ENCODE measurements at places on chromosomes 13 and 19.

DNA sequence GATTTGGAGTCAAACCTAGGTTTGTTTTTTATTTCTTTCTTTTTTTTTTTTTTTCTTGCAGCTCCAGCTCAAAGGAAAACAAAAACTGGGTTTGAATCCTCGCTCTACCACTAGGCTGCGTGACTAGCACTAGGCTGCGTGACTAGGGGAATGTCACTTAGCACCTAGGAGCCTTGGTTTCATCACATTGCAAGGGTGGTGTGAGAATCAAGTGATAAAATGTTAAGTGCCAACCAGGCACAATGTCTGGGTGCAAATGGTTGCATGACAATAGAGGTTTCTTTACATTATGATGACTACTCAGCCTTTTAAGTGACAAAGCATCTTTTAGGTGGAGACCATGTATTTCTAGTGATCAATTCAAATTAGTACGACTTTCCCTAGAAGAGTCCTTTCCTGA lies 27.9 kb downstream of the RCBTB2 start:
- DNase-seq: no peak

GRCh38 chr13:35649162-35649561 lies 172.7 kb upstream of the MAB21L1 start:
- no peak for DNase-seq

GRCh38 chr19:40623403-40624251 lies 22.5 kb downstream of the LTBP4 start:
- peak; percentile 16 for DNase-seq

- no peak for DNase-seq
These were observed 14.1 kb downstream of the PLPP2 start for GRCh38 chr19:277131-277530.

DNA sequence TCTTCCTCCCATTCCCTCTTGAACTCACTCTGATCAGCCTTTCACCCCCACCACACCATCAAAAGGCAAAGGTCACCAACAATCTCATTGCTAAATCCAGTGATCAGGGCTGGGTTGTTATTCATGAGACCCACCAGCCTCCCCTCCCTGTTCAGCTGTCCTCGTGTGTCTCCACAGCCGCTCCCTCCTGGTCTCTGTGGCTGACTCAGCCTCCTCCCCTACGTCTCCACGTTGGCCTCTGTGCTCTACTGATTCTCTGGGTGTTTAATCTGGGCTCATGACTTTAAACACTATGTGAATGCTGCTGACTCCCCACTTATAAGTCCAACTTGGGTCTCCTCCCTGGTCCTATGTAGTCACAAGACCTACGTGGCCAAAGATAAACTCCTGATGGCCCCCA lies 38.9 kb downstream of the PARP4 start:
- DNase-seq: no peak

GRCh38 chr13:24032252-24032651 lies 128.3 kb upstream of the SPATA13 start:
- no peak for DNase-seq

GRCh38 chr13:34833562-34834182 lies 108.4 kb upstream of the NBEA start:
- DNase-seq: no peak

- DNase-seq: no peak
These were observed 10.3 kb downstream of the ZNF787 start for GRCh38 chr19:56110515-56111448.

DNA sequence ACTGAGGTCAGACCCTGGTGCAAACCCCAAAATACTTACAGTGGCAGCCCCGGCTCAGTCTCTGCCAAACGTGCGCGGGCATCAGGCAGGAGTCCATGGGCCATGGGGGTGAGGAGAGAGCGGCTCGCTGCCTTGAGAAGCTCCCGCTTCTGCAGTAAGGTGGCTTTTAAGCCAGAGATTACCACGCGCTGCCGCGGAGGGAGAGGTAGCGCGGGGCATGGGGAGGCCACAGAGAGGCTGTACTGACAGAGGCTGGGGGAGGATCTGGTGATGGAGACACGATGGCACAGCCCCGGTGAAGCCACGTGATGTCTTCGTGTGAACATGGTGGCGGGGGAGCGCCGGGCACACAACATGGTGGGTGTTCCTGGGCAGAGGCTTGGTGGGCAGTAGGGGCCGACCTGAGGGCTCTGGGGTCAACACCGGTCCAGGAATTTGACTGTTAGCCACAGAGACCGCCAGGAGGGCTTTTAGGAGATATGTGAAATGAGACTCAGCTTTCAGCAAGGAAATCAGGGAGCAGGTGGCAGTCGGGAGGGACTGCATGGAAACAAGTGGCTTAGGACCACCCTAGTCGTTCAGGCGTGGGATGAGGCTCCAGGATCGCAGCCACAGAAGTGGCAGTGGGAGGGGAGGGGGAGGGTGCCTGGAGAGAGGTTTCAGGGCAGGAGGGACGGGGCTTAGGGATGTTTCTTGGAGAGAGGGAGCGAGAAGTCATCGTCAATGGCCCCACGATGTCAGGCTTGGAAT lies 24.1 kb downstream of the MCF2L start:
- DNase-seq: no peak

- DNase-seq: no peak
These were observed 987 bp downstream of the PNMA8A start for GRCh38 chr19:46470376-46470775.

DNA sequence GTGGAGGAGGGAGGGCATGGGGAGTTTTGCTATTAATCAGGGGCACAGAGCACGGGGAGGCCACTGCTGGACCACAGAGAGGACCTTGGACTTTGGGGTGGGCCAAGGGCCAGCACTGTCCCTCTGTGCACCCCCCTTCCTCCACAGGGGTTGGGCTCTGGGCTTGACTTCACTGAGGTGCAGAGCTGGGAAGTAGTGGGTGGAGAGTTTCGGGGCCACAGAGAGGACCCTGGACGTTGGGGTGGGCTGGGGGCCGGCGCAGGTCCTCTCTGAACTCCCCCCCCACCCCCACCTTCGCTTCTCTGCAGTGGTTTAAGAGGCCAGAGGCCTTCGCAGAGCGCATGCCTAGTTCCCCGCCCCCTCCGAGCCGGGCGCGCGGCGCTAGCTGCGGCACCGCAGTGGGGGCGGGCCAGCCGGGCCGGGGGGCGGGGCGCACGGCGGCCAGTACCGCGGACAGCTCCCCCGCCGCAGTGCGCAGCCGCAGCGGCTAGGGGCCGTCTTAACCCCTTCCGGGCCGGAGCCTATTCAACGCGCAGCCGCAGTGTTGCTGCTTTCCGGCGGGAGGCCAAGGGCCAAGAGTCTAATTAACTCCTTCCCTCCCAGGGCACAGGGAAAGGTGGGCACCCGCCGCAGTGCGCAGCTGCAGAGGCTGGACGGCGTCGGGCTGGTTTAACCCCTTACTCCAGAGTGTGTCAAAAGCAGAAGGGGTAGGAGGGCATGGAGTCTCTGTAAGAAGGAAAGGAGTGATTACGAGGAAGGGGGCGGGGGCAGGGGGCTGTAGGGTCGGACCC lies 3.7 kb downstream of the KCNC3 start:
- DNase-seq: peak; percentile 82

GRCh38 chr19:37941782-37942515 lies 34.9 kb downstream of the SIPA1L3 start:
- no peak for DNase-seq

DNA sequence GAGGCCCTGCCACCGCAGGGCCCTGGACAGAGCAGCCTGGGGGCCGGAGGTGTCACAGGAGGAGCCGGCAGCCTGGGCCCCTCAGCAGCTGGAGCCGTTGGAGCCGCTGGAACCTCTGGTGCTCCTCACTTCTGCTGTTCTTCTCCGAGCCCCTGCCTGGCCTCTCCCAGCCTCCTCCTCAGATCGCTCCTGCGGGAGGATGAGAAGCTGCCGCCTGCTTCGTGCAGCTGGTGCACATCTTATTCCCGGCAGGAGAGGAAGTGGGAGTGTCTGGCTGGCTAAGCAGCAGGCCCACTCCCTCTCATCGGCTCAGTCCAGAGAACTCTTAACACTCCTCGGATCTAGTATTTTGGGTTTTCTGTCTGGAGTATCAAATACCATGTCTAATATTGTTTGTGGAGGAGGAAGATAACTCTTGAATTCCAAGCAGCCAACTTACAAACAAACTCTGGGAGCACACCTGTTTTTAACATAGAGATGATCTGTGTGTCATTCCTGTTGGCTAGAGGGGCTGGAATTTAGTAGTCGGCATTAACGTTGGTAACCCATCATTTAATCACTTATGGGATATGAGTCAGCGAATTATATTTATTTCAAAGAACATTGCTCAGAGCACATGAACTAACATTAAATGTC lies 37.1 kb upstream of the RNF113B start:
- DNase-seq: no peak

DNA sequence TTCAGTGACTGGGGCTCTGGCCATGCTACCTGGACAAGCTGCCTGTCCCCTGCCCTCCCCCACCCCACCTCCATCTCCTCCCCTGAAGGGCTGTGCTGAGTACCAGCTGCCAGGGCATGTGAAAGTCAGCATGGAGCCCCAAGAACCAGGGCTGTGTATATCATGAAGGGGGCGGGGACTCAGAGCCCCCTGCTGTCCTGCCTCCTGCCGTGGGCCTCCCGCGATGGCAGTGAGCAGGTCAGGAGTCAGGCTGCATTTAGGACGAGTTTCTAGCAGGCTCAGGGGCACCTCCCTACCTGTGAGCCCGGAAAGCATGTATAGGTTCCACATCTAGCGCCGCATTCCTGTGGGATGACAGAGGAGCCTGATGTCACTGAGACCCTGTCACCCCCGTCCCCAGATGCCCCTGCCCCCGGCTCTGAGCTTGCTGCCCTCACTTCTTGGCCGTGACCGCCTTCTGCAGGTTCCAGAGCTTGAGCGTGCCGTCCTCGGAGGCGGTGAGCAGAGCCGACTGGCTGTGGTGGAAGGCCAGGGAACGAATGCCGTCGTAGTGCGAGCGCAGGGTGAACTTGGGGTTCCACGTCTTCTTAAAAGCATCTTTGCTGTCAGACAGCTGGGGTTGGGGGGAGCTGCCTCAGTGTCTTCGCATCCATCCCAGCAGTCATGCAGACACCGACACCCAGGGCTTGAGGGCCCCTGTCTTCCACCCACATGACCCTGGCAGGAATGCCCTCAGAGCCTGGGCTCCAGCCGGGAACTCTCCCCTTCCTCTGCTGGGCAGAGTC lies 8.3 kb upstream of the PRKD2 start:
- DNase-seq: no peak

- DNase-seq: no peak
These were observed 28.7 kb downstream of the CYP4F2 start for GRCh38 chr19:15869109-15869555.

DNA sequence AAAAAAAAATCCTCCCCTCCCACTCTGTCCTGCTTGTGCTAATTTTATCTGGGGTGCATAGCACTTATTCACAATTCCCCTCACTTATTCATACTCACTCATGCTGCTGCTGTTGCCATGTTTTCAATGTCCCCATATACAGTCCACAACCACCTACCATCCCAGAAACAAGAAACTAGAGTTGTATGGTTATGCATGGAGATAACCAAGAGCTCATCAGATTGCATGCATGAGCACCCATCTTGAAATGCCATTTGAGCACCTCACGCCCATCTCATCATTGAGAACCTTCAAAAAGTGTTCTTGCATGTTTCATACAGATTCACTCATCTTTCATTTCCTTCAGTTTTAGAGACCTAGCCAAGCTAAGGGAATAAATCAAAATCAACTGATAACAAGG lies 15.1 kb upstream of the N4BP2L2 start:
- DNase-seq: no peak
